T-cell (primary cell): ENCODE measurements at places on chromosomes 11 and 22. TPM values are rescaled to one million over a fixed set of nuclear protein-coding genes. Genes with fewer than 3 reads are reported as not detected.

XKR3 gene
- total RNA-seq, result not detected

- H3K36me3 ChIP-seq, result no peaks in the 10 kb centered on the region
- H3K27ac ChIP-seq, result no peak overlapping the region
- peaks cover 16% of the 10 kb centered on the region for H3K4me1 ChIP-seq
- H3K27me3 ChIP-seq, result no peaks in the 10 kb centered on the region
Measured at GRCh38 chr11:118885831-118886565, 2.3 kb downstream of the CXCR5 start.

DNA sequence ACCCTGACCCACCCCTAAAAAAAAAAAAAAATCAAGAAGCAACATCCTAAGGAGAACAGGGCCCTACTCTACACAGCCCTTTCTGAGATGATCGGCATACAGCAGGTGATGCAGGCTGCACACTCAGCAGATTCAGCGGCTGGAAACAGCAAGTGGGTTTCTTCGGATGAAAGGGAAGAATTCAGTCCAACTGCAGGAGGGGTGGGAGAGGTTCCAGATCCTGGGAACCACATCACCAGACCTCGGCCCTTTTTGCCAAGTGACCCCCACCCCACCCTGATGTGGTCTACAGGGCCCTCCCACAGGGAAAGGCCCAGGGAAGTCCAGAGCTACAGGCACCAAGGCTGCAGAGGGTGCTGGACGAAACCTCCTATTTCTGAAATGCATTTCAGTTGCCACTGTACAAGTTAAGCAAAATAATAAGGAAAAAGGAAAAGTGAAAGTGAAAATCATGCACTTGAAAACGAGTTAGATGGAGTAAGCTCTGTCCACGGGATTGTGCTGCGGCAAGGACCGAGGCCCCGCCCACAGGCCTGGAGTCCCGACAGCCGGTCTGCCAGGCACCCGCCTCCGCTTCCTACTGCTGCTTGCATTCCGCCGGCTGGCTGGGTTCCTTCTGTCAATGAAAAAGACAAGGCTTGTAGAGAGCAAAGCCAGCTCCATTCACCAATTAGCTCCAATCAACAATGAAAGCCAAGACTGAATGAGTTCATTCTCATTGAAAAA lies 16.0 kb upstream of the PHLDA2 start:
- peak; percentile 38 for DNase-seq
- H3K36me3 ChIP-seq, result peaks cover 20% of the 10 kb centered on the region
- H3K27ac ChIP-seq, result peak overlapping the region; percentile 19
- H3K4me3 ChIP-seq, result no peak overlapping the region

DNA sequence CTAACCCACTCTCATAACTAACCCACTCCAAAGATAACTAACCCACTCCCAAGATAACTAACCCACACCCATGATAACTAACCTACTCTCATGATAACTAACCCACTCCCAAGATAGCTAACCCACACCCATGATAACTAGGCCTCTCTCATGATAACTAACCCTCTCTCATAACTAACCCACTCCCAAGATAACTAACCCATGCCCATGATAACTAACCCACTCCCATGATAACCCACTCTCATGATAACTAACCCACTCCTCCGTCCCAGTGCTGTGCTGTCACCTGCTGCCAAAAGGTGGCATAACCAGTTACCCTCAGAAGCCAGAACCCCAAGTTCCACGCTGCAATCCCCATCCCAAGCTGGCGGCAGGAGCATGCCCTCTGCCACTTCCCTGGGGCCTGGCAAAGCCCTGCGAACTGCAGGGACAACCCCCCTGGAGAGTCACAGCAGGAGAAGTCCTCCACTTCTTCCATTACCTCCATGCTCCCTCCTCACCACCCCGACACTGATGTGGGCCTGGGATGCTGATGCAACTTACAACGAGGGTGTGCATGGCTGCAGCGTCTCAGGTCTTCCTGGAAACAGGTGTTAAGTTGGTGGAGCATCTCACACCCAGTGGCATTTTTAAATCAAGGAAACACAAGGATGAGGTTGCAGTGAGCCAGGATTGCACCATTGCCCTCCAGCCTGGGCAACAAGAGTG lies 30.8 kb upstream of the CELSR1 start:
- peaks cover 5% of the 10 kb centered on the region for H3K27me3 ChIP-seq
- DNase-seq, result no peak
- H3K4me1 ChIP-seq, result peaks cover 8% of the 10 kb centered on the region
- no peak overlapping the region for H3K4me3 ChIP-seq
